ENCODE measurements at places on chromosomes 5 and 9.

DNA sequence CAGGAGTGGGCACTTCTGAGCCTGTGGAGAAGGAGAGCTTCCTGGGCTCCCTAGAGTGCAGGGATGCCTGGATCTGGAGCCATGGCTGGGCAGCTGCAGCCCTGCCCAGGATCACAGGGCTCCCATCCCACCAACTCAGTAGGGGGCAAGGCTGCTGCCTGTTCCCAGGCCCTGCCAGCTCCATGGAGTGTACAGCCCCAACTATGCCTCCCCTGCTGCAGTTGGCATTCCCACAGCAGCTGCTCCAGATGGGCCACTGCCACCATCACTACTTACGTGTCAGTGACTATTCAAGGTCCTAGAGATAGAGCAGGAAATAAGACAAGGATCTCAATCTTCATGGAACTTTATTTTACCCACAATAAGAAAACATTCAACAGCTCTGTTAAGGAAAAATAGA is 107.1 kb upstream of the TNPO1 start:
- DNase-seq = no peak

GRCh38 chr9:95450171-95451064 is 66.4 kb downstream of the PTCH1 start:
- DNase-seq = no peak

DNA sequence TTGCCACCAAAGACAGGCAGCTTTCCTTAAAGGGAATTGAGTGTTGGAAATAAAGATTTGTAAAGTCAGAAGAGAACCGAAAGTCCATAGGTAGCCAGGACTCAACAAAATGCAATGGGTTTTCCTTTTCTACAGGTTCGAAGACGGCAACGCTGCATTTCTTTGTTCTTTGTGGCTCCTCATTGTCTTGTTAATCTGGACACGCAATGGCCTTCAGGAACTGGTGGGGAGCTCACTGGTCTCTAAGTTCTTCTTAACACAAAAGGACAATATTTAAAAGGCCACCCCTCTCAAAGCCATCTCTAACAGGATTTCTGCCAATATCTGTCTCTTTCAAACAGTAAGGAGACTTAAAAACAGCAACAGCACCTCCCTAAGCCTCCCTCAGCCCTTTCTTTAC is 170.6 kb downstream of the RMI1 start:
- no peak for DNase-seq

DNA sequence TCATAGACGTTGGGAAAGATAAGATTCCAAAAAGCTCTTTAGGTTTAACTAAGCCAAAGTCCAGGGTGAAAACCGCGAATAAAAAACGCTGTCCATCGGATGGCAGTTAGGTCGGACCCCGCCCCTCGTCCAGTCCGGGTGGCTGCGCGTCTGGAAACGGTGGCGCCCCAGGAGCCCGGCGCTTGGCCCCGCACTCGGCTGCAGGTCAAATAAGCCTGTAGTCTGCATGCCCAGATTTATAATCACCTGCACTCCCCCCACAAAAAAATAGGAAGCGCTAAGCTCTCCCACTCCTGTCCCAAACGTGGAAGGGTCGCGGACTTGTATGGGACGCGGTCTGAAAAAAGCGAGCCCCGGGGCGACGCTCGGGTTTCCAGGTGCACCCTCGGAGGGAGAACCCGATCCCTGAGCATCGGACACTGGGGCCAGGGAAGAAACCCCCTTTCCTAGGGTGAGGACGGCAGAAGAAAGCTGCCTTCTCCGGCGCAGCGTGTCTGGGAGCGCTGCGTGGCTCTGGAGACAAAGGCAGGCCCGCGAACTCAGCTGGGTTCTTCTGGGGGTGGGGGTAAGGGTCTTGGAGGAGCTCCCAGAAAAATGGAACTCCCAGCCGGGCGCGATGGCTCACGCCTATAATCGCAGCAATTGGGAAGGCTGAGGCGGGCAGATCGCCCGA is 923 bp upstream of the ZBTB5 start:
- DNase-seq = peak; percentile 30

- no peak for DNase-seq
Observed at GRCh38 chr9:6944093-6944551, 186.3 kb downstream of the KDM4C start.

GRCh38 chr9:98607787-98608186 is 100.9 kb downstream of the GABBR2 start:
- DNase-seq = no peak

DNA sequence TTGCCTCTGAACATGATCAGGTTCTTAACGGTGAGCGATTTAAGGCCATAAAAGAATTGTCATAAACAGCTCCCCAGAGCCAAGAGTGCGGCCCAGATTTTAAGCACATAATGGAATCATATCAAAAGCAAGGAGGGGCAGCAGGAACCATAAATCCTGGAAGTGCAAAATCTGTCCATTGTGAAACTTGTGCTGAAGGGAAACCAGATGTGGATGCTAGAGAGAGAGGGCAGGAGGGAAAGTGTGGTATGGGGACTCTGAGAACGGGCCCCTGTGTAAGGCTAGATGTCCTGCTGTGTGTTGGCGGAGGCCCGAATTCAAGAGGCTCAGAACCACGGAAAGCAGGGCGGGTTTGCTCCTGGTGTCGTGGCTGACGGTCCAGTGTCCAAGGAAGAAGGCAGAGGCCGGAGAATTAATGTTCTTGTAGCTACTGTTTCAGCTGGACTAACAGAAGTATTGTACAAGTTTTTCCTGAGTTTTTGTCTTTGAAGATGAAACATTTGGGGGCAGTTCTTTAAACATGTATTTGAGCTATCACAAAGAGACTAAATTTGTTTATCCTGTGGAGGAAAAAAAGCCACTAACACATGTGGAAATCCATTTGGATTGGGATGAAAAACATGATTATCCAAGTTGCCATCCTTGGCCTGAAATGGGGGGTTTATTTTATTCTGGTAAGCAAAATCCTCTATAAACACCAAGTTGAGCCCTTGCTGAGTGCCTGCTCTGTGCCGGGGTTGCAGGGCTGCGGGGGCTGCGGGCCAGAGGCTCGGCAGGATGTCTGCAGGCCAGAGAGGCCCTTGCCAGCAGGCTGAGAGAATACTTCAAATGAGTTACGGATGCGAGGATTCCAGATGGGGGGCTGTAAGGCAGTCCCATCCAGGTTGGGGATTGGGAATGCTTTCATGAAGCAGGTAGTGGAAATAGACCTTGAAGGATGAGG is 9.2 kb upstream of the CXCL14 start:
- no peak for DNase-seq

DNA sequence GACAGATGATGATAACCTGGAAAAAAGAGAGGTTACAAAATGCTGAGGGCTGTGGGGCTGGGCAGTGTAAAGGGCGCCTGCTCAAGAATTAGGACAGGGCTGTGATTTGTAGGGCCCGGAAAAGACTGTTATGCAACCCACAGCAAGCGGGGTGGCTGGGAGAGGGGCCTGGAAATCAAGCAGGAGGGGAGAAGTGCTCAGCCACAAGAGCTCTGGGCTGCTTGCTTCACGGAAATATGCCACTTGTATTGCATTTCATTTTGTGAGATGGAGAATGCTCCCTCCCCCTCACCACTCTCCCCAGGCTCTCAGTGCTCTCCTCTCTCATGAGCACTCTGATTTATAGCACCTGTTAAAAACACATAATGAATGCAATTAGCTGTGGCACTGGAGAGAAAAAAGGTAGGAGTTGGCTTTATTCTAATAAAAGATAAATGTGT is 8.4 kb upstream of the HAND1 start:
- DNase-seq = no peak

DNA sequence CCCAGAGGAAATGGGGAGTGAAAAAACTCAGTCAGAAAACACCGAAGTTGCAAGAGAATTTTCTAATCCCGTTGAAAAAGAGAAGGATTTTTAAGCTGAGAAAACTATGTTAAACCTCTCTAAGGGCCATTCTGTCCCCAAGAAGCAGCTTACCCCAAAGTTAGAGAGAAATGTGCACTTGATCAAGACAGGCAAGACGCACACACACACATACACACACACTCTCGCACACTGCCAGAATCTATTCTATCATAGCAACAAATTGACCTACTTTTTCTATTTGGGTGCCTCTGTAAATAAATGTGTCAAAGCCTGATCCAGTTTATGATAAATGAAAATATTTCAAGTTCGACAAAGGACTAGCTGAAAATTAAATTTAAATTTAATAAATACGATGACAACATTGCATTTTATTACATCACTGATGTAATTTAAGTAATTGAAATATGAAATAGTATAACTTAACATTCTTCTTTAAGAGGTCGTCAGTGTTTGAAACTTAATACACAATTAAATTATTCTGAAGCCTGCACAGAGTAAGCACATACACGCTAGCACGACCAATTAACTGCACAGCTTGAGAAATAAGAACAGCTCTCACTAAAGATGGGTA is 5.9 kb downstream of the NFIL3 start:
- DNase-seq = no peak

DNA sequence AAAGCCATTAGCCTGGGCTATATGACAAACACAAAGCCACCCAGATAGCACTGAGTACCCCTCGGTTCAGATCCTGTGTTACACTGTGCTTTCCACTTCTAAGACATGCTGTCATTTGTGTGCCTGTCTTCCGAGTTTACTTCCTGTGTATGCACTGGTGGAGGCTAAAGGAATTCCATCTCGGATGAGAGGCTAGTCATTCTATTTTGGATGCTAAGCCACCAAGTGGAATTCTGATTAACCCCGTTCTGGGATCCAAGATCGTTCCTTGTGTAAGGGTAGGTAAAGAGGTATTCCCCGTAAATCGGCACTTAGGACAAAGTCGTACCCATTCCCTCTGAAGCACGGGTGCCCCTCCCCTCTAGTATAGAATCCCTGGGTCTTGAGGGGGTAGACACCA is 8.7 kb downstream of the PROP1 start:
- DNase-seq = no peak

DNA sequence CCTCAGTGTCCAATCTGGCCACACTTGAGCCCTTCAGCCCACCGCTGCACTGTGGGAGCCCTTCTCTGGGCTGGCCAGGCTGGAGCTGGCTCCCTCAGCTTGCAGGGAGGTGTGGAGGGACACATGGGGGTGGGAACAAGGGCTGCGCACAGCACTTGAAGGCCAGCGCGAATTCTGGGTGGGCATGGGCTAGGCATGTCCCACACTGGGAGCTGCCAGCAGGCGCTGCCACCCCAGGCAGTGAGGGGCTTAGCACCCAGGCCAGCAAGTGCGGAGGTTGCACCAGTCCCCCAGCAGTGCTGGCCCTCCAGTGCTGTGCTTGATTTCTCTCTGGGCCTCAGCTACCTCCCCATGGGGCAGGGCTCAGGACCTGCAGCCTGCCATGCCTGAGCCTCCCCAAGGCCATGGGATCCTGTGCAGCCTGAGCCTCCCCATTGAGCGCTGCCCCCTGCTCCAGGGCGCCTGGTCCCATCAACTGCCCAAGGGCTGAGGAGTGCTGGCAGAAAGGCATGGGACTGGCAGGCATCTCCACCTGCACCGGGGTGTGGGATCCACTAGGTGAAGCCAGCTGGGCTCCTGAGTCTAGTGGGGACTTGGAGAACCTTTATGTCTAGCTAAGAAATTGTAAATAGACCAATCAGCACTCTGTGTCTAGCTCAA is 148.2 kb downstream of the EMB start:
- DNase-seq = no peak

DNA sequence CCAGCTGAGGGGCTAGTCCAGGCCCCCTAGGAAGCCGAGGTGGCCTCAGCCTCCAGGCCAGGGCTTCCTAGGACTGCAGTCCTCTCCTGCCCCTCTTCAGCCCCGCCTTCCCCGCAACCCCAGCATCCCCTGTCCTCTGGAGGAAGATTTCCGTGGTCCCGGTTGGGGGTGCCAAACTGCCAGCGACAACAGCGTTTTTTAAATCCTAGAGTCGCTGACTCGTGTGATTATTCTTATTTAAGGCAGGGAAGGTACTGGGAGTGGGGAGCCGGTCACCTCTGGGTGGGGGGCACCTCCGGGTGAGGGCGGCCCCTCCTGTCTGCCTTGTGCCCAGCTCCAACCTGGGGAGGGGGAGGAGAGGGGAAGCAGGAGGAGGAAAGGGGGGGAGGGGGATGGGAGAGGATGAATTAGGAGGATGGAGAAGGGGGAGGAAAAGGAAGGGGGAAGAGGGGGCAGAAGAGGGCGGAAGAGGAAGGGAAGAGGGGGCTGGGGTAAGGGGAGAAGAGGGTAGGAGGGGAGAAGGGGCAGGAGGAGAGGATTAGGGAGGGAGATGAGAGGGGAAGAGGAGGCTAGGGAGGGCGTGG is 173.1 kb upstream of the IER5L start:
- no peak for DNase-seq

- no peak for DNase-seq
Observed at GRCh38 chr5:7317751-7318150, 78.2 kb upstream of the ADCY2 start.

GRCh38 chr5:133610489-133611356 is 1.6 kb downstream of the FSTL4 start:
- DNase-seq = peak; percentile 40

- no peak for DNase-seq
Observed at GRCh38 chr5:68957591-68957990, 136.2 kb upstream of the SLC30A5 start.

DNA sequence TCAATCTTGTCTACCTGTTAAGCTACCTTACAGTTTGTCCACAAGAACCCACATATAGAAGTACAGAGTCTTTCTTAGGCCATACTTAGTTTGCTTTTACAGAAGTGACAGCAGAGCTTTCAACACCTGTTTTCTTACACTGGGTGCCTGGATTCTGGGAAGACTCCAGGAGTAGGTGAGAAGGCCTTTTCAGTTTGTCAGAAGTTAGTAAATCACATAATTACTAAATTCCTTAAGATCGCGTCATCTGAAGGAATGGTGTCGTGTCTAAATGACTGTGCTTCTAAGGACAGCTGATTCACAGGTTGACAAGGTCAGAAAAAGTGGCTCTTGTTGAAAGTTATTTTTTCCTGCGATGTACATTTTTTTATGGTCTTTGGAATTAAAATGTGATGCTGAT is 97.0 kb upstream of the FAM120A start:
- DNase-seq = no peak

- DNase-seq = no peak
Observed at GRCh38 chr5:65262096-65262495, 219.6 kb downstream of the ADAMTS6 start.

GRCh38 chr9:77442436-77442835 is 205.7 kb downstream of the GNA14 start:
- no peak for DNase-seq

GRCh38 chr5:12316812-12317211 is 412.6 kb upstream of the CTNND2 start:
- no peak for DNase-seq

DNA sequence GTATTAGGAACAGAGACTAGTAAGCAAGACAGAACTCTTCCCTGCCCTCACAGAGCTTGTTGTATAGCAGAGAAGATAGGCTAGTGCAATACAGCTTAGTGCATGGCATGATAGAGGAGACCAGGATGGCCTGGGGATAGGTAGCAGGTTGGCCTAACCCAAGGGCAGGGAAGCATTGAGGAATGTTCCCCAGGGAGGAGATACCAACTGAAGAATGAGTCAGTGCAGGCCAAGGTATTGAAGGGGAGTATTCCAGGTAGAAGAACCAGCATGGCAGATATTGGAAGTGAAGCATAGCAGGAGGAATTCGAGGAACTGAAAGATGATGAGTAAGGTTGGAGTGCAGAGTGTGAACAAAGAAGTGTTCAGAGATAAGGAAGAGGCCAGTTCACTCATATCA is 138.6 kb upstream of the DHFR start:
- no peak for DNase-seq

All from stimulated activated CD4-positive, alpha-beta T cell treated with anti-CD3 and anti-CD28 coated beads, Interleukin-12 subunit alpha, Interleukin-12 subunit beta, amount 100 ng/mL, for 4 hours (primary cell).